ENCODE measurements at places on chromosomes 3 and 15.

DNA sequence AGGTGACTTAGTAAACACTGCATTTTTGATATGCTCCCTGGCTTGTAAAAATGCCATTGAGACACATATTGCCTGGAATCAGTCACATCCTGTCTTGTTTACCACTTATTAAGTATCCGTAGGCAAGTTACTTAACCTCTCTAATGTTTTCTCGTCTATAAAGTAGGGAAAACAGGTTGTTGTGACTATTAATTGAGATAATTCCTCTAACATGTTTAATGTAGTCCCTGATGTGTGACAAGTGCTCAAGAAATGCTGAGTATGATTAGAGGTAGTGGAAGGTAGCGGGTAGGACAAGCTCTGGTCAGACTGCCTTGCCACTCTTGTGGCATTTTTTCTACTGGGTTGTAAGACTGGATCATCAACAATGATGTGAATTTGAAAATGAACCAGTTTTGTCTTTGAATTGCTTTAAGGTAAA lies 54.1 kb downstream of the NFKBIZ start:
- no peak for DNase-seq

DNA sequence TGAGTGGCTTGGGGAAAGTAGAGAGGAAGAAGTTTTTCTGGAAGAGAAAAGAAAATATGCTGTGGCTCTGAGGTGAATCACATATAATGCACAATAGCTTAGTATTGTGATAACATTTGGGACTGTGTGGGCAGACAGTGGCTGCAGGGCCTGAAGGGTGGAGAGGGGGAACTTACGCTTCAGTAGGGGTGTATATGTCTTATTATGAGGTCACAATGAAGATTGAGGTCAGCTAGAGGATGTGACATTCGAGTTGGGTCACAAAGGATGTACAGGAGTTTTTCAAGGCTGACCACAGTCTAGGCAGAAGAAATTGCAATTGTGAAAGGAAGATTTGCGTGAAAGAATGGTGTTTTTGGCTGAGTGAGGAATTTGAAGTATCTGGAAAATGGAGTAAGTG lies 414.8 kb downstream of the LPP start:
- no peak for DNase-seq

- no peak for DNase-seq
Observed at GRCh38 chr15:34753236-34753894, 1.4 kb downstream of the GJD2 start.

DNA sequence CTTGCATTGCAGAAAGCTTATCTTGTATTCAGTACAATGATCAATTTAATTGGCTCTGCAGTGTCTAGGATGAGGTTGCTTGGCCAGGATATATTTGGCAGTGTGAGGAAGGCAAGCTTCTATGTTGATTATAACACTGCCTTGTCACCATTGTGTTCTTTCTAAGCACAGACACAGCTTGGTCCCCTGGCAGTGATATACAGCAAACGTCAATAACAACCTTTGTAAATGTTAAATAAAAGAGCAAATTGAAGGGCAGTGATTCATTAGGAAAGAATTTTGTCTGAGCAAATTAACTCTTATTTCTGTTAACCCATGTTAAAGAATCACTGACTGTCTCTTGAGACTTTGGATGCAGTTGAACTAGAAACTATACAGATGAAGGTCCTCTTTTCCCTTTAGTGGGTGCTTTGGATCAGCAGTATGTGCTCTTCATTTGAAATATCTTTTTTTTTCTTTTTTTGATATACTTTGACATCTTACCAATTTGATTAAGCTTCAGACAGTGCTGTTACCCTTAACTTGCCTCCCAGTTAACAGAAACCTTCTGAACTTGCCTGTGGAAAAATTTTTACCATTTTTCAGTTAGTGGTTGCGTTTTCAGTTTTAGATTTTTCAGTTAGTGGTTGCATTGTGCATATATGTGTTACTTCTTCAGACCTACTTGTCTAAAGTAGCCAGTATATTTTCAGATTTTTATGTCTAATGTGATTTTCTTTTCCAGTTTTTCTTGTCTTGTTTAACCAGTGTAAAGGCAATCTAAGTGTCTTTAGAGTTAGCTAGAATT lies 199.8 kb downstream of the TCF12 start:
- DNase-seq, result no peak

- peak; percentile 87 for DNase-seq
Observed at GRCh38 chr3:48635222-48636021, at the start of gene SLC26A6. TSS of gene SLC26A6 (minus strand) at chr3:48635461. CDS start at chr3:48635393, 68 bp downstream.

- no peak for DNase-seq
Observed at GRCh38 chr15:39486621-39487457, 94.0 kb upstream of the THBS1 start.

GRCh38 chr3:120796976-120797375 lies 54.4 kb downstream of the GTF2E1 start:
- no peak for DNase-seq

DNA sequence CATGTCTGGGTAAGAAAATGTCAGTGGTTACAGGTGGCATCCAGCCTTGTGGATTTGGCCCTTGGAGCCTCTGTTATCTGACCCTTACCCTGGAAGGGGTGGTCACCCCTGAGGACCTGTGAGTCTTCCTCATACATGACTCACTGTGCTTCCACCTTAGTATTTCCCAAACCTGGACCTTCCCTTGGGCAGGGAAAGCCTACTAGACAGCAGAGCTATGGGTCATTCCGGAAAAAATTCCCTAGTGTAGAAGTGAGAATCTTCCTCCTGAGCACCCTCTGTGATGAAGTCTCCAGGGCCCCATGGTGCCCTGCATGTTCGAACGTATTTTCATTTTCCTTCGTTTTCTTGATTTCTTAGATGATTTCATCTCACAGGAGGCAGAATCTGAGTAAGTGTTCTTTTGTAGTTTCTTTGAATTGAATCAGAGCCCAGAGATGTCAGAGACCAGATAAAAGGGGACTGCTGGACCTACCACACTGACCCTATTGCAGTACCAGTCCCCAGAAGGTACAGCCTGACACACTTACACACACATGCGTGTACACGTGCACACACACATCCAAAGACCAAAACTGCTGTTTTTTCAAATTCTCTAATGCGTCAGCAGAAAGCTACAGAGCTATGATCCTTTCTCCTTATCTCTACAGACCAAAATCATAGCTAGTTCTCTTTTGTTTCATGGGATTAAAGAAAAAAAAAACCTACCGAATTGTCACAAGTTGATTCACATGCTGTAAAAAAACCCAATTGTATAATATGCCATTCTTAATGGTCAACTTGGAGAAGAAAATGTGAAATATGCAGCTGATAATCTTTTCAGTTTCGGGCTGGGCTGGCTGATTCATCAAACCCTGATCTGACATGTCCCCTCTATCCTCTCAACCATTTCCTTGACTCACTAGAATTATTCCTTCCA lies 50.5 kb upstream of the ARHGEF3 start:
- no peak for DNase-seq

DNA sequence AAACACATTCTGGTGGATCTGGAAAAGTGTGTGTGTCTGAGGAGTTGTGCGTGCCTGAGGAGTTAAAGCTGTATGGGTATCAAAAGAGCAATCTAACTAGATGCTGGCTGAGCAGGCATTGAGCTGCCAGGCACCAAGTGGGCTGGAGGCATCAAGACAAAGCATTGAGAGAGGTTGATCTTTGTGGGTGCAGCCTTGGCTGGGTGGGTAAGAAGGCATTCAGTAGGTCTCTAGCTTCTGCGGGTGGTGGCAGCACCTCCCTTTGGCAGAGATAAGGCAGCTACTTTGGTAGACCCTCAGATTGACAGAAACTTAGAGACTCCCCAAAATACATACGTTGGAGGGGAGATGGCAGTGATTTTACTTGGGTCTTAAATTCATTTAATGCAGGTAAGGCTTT lies 15.8 kb upstream of the TMEM212 start:
- DNase-seq, result no peak
